ENCODE measurements at places on chromosomes 2 and 18.

DNA sequence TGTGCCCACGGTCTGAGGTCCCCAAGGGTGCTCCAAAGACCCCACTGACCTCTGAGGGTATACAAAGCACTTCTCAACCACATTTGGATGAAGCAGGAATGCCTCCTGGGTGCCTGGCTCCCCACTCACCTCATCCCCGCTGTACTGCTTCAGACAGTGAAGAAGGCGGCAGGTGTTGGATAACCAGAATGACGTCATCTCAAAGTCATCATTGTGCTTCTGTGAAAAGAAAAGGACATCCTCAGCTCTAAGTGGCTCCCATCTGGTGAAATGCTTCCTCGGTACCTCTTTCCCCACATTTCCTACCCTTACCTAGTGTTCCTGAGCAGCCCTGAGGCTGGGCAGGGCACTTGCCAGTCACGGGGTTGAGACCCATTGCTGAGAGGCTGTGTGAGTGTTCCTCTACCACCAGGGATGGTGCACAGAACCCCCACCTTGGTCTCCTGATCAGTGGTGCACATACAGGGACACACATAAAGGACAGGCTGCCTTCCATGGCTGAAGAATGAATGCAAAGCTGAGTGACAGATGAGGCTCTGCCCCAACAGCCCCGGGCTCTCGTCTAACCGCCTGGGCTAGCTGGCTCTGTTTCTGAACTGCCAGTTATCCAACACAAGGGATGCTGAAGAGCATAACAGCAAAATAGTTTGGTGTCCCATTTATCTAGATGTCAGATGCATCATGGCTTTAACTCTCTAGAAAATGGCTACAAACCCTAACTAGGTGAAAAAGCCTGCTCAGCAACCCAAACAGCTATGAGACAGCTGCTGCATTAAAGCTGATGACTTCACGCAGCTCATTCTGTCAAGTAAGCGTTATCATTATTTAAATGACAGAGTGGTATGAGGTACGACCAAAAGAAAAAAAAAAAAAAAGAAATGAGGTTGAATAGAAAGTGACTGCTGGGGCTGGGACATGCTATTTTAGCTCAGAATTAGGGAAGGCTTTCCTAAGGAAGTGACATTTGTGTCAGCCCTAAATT lies 28.2 kb upstream of the ACAA2 start:
- no peak for DNase-seq

GRCh38 chr2:4947911-4948310 lies 744.3 kb upstream of the SOX11 start:
- DNase-seq, result no peak

GRCh38 chr2:213246497-213247281 lies 37.6 kb upstream of the SPAG16 start:
- DNase-seq, result no peak

DNA sequence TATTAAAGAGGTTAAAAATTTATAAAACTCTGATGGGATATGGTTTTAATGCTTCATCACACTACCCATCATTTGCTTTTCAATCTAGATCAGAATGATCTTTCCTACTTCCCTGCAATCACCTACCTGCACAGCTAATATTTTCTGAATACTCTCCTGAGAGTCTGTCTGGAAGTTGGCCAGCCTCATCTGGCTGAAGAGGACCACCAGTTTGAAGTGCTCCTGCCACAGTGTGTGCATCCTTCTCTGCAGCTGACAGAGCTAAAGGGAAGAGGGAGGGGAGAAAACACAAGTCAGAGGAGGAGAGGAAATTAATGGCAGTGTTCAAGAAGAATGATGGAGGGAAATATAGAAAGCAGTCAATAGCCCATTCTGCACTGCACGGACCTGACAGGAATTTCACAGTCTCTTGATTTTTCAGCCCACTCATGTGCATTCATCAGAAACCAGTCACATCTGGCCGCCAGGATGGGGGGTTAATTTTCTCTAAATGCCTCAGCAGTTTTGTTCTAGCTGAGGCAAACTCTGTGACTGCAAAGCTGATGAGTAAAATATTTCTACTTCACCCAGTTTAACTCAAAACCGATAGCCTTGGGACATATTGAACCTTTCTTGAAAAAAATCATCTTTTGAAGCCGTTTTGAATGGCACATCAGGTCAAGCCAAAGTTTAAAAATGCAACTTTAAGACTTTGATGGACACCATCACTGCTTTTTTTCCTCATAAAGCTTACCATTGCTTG lies 201.8 kb upstream of the KLHL14 start:
- DNase-seq, result no peak

DNA sequence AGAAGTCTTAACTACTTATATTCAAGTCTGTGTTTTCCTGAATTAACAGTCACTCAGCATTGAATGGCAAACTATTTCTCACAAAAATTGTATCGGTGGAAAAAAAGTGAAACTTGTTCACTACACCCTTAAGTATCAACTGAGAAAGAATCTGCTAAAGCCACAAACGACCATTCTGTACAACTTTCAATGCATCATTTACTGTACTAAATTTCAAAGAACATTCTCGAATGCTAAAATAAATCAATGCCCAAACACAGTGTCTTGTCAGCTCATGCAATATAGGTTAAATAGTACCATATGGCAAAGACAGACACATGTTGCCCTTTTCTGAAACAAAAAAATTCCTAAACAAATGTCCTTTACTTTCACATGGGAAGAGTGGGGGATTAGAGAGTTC lies 9.0 kb downstream of the ZNF516 start:
- DNase-seq, result no peak

GRCh38 chr2:102252236-102252635 lies 59.1 kb upstream of the IL1RL1 start:
- no peak for DNase-seq

GRCh38 chr2:127086990-127087790 lies 19.8 kb downstream of the BIN1 start:
- peak; percentile 92 for DNase-seq

GRCh38 chr2:69163109-69163508 lies 150.1 kb downstream of the ANTXR1 start:
- DNase-seq, result peak; percentile 39

GRCh38 chr2:226772389-226773179 lies 27.0 kb downstream of the IRS1 start:
- DNase-seq, result no peak

DNA sequence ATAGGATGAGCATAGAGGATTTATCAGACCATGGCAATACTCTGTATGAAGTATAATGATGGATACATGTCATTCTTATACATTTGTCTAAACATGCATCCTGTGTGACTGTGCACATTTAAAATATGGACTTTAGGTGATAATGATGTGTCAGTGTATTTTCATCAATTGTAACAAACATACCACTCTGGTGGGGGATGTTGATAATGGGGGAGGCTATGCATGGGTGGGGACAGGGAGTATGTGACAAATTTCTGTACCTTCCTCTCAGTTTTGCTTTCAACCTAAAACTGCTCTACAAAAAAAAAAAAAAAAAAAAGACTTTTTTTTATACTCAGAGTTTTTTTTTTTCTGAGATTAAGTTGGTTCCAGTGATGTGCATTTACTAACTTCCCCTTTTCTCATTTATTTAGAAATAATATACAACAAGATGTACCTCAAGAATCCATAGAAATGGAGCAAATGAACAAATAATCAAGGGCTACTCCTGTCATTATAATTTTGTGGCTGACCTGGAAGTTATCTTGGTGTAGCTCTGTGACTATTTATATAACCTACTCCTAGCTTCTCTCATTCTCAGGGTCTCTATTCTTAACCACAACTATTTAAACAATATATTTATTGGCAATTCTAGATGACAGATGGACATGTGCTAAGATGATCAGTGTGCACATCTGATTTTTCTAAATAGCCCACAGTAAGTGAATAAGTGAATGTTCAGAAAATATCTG lies 108.9 kb upstream of the ITGA4 start:
- DNase-seq, result no peak

GRCh38 chr18:22223254-22223964 lies 54.0 kb downstream of the GATA6 start:
- DNase-seq, result no peak

- no peak for DNase-seq
Observed at GRCh38 chr2:138818556-138818955, 38.4 kb upstream of the NXPH2 start.

DNA sequence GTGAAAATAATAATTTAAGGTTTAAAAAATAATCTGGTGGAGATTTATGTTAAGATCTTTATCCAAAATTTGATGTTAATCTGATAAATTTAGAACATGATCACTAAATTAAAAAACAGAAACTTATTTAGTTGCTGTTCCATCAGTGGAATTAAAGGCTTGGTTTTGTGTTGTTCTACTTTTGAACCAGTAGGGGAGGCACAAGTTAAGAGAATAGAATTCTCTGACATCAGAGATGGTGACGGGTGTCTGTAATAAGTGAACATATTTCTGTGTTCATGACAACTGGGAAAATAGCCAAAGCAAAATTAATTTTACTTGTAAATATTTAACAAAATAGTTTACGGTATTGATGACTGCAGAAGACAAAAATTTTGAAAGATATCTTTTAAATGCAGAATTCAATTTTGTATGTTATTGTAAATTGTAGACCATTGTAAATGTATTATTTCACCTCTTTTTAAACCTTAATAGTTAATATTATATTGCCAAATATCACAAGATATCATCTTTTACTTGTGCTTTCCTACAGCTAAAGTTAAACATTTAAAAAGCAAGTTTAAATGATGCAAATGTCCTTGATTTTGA lies 106.0 kb downstream of the UBR3 start:
- DNase-seq, result peak; percentile 9

- no peak for DNase-seq
Observed at GRCh38 chr18:23281626-23282436, 146.5 kb downstream of the CABLES1 start.

DNA sequence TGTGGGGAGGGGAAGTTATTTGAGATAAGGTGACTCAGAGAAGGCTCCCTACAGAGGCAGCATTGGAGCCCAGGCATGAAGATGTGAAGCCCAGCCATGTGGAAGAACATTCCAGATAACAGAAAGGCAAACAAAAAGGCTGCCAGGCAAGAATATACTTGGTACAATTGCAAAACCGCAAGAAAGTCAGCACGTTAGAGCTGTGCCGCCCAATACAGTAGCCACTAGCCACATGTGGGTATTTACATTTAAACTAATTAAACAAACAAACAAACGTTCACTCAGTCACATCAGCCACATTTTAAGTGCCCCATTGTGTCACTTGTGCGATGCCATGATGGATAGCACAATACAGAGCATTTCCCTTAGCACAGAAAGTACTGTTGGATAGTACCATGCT lies 179.6 kb downstream of the SATB2 start:
- DNase-seq, result peak; percentile 47

DNA sequence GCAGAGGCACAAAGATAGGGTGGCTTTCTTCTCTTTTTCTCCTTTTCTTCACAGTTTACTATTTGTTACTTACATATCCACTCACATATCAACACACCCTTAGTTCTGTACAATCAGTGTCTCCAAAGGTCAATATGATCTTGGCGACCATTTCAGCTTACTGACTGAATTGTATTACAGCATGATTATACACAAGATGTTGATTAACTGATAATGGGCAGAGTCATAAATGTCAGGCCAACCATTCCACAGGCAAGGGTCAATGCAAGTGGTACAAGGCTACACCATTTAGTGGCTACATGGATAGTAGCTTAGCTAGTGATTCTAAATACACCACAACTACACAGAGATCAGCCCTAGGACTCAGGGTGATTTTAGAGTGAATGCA lies 20.4 kb upstream of the SP3 start:
- no peak for DNase-seq

GRCh38 chr2:224841910-224842309 lies 125.7 kb upstream of the CCDC195 start:
- DNase-seq, result no peak

- DNase-seq, result no peak
Observed at GRCh38 chr2:217878915-217879590, 123.7 kb downstream of the TNS1 start.

DNA sequence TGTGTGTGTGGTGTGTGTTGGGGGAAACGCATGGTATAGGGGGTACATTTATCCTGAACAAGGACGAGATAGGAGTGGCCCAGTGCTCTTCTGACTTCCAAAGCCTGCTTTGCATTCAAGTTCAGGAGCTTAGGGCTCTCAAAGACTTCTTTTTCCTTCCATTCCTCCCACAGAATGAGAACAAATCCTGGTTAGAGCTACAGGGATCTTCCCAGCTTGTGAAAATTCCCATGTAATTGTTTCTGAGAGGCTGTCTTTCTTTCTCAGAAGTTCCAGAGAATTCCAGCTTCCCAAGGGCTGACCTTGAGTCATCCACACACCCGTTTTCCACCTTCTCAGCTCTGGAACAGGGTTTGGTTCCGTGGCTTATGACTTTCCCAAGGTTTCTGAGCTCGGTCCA lies 38.9 kb downstream of the FASTKD2 start:
- no peak for DNase-seq

DNA sequence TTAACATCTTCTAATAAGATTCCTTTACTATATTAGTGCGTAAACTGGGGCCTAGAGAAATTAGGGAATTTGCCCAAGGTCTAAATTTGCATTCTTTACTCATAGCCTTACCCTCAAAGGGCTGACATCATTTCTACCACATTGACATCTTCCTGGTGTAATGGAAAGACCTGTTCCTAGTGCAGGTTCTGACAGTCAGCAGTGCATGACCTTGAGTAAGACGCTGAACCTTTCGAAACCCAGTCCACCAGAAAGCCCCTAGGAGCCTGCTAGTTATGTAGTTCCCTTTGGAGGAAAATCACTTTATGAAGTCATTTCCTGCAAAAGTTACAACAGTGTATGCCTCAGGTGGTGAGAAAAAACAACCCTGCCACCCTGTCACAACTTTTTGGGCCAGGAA lies 388.3 kb downstream of the TNS1 start:
- DNase-seq, result no peak

DNA sequence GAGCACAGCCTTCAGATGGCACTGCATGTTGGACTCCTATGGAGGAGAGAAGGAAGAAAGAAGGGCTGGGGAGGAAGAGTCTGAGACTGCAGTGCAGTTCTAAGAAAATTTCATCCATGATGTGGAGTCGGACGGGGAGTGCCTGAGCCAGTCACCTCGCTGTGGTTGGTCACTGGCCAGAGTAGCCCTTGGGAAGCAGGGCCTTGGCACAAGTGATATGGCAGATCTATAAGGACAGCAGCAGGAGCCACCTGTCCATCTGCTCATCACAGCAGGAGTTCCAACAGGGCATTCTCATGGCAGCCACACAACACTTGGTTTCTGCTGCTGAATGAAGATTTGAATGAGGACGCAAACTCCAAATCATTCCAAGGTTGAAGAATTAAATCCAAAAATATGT lies 314.8 kb downstream of the CYP26B1 start:
- DNase-seq, result no peak

GRCh38 chr18:51997129-51997528 lies 342.9 kb upstream of the DCC start:
- no peak for DNase-seq

- no peak for DNase-seq
Observed at GRCh38 chr2:1586923-1587840, 157.1 kb downstream of the PXDN start.

DNA sequence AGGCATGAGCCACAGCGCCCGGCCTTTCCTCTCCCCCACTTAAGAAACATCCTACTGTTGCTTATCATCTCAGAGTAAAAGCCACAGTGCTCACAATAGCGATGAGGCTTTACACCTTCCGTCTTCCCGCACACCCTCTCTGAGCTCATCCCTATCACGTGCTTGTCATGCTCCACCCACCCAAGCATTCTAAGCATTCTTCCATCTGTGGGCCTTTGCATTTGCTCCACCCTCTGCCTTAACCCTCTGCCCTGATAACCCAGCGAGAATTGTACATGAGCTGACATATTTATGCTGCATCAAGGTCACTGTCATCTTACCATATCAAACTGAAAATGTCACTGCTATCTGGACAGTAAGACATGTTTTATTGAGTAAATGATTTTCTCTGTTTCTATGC lies 22.6 kb downstream of the FOXI3 start:
- DNase-seq, result no peak

GRCh38 chr2:189837326-189837725 lies 53.1 kb downstream of the PMS1 start:
- no peak for DNase-seq
